NCI-H510A (cell line): ENCODE measurements at places on chromosomes 11 and 22.

GRCh38 chr11:45985212-45985611, 62.8 kb downstream of the LARGE2 start:
- no peak for DNase-seq

- no peak for DNase-seq
Observed at GRCh38 chr11:134071766-134072402, 3.0 kb downstream of the JAM3 start.

DNA sequence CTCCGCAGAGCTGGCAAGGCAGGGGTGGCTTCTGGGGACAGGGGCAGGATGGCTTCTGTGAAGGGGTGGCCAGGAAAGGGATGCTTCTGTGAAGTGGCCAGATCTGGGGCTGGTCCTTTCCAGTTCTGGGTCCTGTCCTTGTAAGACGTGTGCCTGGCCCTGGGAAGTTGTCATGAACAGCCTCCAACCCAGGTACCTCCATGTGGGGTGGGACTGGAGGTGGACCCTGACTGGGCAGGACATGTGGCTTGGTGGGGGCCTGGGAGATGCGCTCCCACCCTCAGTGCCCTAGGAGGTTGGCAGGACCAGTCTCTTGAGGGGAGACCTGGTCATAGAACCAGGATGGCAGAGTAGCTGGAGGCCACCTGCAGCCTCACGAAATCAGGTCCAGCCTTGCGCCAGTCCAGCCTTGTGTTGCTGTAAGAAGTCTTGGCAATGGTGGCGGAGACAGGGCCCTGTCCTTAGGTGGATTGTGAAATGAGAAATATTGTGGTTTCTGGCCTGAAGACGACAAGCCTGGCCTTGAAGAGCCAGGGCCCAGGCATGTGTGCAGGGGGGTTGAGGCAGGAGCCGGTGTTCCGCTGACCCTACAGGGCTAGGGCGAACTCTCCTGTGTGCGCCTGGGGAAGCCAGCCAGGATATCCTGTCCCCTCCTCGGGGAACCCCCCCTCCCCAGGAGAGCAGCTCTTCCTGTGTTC, 2.6 kb downstream of the KCNQ1 start:
- DNase-seq, result no peak

GRCh38 chr11:119482521-119483011, 59.6 kb upstream of the THY1 start:
- no peak for DNase-seq

DNA sequence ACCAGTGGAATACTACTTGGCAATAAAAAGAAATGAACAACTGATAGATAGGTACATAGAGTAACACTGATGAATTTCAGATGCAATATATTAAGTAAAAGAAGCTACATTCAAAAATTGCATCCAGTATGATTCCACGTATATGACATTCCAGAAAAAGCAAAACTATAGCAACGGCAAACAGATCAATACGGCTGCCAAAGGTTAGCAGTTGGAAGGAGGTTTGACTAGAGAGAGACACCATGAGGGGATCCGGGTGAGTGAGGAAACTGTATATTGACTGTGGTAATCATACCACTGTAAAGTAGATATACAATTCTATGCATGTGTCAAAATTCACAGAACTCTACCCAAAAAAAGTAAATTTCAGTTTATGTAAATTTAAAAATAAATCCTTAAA, 28.7 kb downstream of the CADM1 start:
- no peak for DNase-seq

- no peak for DNase-seq
Observed at GRCh38 chr11:79331203-79331901, 109.5 kb downstream of the TENM4 start.

- DNase-seq, result no peak
Observed at GRCh38 chr11:97850701-97851100, 1170.0 kb upstream of the CNTN5 start.

- DNase-seq, result no peak
Observed at GRCh38 chr22:29133603-29134133, 60.8 kb downstream of the KREMEN1 start.

DNA sequence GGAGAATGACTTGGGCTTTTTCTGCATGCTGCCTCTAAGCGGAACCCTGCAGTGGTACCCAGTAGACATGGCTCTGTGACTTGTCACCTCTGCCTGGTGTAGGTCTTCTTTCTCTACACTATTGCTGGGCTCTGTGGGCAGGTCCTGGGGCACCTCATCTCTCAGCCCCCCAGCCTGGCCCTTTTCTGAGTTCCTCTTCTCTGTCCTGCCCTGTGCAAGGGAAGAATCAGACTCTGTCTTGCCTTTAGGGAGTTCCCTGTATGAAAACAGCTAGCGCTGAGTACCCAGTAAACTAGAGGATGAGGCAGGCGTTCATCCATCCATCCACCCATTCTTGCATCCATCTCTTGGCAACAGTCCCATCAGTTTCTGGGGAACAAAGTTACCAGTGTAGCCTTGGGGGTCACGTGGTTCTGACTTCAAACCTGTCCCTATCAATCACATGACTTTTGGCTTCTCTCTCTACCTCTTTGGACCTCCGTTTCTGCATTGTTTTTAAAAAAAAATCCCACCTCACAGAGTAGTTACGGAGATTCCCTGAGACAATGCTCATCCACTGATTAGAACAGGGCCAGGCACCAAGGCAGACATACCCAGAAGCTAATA, 86.4 kb upstream of the WNT11 start:
- DNase-seq, result no peak

DNA sequence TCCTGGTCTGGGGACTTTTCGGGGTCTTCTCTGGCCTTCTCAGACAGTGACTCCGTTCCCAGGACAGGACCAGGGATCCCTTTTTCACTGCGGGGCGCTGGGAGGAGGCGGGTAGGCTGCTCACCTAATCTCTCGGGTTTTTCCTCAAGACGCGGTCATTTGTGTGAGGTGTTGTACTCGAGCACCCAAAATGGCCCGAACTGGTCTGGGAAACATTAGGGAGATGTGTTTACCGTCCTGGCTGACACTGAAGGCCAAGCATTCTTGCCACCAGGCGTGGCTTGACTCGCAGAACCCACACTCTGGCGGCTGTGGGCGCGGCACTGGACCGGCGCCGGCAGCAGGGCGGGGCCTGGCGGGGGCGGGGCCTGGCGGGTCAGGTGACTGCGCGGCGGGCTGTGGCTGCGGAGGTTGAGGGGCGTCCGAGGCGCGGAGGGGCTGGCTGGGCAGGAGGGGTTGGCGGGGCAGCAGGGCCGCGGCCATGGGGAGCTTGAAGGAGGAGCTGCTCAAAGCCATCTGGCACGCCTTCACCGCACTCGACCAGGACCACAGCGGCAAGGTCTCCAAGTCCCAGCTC, at the start of gene SWAP70:
TSS of gene SWAP70 (plus strand) at position 379 of the 577 bp plus-strand sequence. CDS start at position 482, 103 bp downstream.
- DNase-seq, result peak; percentile 4

DNA sequence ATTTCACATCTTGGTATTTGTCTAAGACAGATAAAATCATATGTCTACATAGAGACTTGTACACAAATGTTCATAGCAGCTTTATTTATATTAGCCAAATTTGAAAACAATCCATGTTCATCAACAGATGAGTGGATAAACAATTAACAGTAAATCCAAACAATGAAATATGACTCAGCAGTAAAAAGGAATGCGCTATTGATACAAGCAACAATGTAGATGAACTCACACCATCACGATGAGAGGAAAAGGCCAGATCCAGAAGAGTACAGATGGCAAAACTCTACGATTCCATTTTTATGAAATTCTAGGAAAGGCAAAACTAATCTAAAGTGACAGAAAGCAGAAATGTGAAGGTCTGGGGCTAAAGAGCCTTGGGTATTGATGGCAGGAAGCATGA, 384.3 kb downstream of the NTM start:
- no peak for DNase-seq

GRCh38 chr11:126136507-126136906, 73.8 kb upstream of the CDON start:
- no peak for DNase-seq

DNA sequence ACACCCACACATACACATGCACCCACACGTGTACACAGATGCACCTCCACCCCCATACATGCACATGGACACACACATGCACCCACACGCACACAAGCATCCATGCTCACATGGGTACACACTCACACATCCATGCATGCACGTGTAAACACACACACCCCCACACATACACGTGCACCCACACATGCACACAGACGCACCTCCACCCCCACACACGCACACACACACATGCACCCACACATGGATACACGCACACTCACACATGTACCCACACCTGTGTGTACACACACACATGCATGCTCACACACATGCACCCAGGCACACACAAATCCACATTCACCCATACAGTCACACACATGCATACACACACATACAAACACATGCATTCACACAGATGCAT, 24.5 kb downstream of the CDPF1 start:
- no peak for DNase-seq
